ENCODE measurements at places on chromosomes 2 and 18.

DNA sequence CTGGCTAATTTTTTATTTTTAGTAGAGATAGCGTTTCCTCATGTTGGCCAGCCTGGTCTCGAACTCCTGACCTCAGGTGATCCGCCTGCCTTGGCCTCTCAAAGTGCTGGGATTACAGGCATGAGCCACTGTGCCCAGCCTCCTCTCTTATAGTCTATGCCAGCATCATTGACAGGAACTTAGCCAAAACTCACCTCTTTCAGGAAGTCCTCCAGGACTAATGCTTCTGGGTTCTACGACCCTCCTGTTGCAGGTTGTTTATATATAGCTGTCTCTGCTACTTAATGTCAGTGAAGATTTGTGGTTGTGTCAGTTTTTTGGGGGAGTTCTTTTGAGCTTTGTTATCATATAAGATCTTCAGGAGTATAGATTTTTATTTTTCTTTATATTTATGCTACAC is 112.1 kb upstream of the CDC42EP3 start:
- no peak for DNase-seq

DNA sequence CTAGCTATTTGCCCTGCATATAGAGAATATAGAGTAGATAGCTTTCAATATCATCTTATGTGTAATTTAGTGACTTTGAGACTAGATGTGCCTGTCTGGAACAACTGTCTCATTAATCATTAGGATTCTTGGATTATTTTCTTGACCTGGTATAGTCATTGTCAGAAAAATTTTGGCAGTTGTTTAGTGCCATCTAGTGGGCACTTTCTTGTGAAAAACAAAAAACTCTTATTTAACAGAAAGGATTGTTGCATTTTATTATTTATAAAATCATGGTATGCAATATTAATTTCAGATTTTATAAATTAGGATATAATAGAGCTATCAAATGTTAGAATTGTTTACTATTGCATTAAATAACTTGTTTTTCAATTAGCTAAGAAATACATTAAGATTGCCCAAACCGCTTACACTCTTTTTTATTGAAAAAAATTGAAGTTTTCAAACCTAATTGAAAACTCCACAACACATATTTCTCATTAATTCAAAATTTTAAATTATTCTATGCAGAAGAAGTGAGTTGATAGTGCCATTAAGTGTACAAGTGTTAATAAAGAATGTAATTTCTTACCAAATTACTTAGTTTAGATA is 80.3 kb downstream of the DYNAP start:
- no peak for DNase-seq

DNA sequence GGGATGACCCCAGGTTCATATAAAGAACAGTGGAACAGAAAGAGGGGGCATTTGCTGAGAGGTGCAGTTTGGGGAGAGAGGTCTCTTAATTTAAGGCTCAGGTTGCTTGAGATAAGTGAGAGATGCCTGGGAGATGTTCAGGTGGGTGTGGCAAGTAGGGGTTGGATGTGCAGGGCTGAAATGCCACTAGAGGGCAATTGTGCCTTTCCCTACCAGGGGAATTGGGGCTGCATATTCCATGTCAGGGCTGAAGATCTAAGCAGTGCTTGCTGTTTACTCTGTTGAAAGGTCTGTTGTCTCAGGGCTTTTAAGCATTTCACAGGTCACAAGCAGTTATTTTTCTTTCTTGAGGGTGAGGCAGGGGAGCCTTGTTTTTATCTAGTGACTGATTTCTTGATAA is 7.8 kb downstream of the CCDC85A start:
- no peak for DNase-seq

- DNase-seq: no peak
Observed at GRCh38 chr2:183292028-183292427, 167.8 kb downstream of the NUP35 start.

GRCh38 chr2:201854221-201854801 is 48.0 kb downstream of the CDK15 start:
- DNase-seq: no peak

- DNase-seq: no peak
Observed at GRCh38 chr18:9322744-9323143, 11.8 kb upstream of the TWSG1 start.

DNA sequence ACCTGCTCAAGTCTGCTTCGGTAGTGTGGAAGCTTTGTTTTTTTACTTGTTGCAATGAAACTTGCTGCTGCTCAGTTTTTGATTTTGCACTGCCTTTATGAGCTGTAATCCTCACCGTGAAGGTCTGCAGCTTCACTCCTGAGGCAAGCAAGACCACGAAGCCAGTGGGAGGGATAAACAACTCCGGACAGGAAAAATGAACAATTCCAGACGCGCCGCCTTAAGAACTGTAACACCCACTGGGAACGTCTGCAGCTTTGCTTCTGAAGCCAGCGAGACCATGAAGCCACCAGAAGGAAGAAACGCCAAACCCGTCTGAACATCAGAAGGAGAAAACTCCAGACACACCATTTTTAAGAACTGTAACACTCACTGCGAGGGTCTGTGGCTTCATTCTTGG is 245.7 kb upstream of the REG3G start:
- DNase-seq: no peak

DNA sequence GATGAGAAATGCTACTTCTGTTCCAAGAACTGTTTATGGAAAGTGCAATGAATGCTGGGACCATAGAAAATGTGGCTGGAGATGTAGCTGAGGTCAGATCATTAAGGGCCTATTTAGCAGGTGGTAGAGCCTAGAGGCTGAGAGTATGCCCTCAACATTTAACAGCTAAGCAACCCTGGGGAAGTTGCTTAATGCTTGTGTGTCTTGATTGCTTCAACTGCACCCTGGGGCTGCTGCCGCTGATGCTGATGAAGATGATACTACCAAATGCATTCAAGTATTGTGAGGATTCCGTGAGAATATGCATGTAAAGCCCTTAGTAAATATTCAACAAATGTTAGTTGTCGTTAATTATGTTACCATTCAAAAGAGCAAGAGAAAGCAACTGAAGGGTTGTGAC is 273.2 kb downstream of the BCL11A start:
- no peak for DNase-seq

DNA sequence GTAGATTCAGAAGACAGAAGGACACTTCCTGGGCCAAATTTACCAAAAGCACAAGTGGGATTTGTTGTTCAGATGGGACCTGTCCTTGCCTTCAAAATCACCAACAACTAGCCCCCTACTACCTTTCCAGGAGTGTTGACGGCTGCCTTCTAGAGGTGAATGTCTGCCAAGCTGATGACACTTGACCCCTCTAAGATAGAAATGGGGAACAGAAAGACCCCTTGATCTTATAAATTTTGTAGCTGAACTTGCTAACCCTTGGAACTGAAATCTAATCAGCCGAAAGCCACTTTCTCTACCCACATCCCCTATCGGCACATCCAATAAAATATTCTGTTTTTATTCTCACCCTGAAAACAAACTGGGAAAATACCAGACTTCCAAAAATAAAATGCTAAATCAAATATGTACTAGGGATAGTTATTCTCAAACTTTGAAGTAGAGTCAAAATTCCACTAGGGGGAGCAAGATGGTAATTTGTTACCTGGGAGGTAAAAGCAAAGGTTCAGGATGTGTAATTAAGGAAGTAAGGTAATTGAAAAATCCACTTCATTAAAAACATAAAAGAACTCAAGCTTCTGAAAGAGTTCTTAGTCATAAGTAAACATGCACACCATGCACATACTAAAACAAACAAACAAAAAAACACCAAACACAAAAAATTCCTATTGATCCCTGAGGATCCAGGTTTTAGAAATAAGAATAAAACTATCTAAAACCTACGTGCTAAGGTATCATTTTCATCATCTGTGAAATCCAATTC is 119.2 kb downstream of the ANKRD44 start:
- DNase-seq: no peak

GRCh38 chr2:165408186-165408585 is 61.3 kb upstream of the CSRNP3 start:
- DNase-seq: no peak

GRCh38 chr2:230695551-230695950 is 17.1 kb upstream of the CAB39 start:
- DNase-seq: no peak

GRCh38 chr2:203484266-203485112 is 50.6 kb downstream of the RAPH1 start:
- DNase-seq: peak; percentile 17

Data from activated CD8-positive, alpha-beta memory T cell treated with anti-CD3 and anti-CD28 coated beads for 1 hour (primary cell).